ENCODE measurements at places on chromosomes 6 and 20. TPM values are rescaled to one million over a fixed set of nuclear protein-coding genes. Genes with fewer than 3 reads are reported as not detected.

SMOC2 gene
- not detected for total RNA-seq

DNA sequence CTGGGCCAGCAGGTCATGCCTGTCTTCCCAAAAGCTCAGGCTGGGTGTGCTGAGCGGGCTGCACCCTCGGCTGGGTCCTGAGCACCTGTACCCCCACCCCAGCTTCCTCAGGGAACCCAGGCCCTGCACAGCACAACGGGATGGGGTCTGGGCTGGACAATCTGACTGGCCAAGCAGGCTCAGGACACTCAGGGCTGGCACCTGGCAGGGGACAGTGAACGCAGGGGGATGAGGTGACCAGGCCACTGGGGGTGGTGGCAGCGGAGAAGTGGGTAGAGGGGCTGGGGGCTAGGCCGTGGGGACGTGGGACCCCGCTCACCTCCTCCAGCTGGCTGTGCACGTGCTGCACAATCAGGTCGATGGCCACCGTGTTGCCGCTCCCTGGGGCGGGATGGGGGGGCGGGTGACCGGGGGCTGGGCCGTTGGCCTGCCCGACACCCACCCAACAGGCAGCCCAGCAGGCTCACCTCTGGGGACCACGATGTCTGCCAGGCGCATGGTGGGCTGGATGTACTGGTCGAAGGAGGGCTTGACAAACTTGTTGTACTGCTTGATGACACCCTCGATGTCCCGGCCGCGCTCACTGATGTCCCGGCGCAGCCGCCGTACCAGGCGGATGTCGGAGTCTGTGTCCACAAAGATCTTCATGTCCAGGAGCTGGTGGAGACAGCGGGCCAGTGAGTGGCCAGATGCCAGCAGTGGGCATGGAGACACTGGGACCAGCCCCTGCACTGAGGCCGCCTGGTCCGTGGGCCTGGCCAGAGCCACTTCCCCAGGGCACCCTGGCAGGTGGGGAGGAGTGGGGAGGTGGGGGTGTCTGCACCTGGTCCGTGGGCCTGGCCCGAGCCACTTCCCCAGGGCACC lies 11.9 kb downstream of the UCKL1 start:
- peaks cover 29% of the 10 kb centered on the region for H3K36me3 ChIP-seq
- no peak for DNase-seq
- peaks cover 51% of the 10 kb centered on the region for H3K4me1 ChIP-seq
- no peak overlapping the region for H3K4me3 ChIP-seq

AVP gene
- total RNA-seq: not detected

DNA sequence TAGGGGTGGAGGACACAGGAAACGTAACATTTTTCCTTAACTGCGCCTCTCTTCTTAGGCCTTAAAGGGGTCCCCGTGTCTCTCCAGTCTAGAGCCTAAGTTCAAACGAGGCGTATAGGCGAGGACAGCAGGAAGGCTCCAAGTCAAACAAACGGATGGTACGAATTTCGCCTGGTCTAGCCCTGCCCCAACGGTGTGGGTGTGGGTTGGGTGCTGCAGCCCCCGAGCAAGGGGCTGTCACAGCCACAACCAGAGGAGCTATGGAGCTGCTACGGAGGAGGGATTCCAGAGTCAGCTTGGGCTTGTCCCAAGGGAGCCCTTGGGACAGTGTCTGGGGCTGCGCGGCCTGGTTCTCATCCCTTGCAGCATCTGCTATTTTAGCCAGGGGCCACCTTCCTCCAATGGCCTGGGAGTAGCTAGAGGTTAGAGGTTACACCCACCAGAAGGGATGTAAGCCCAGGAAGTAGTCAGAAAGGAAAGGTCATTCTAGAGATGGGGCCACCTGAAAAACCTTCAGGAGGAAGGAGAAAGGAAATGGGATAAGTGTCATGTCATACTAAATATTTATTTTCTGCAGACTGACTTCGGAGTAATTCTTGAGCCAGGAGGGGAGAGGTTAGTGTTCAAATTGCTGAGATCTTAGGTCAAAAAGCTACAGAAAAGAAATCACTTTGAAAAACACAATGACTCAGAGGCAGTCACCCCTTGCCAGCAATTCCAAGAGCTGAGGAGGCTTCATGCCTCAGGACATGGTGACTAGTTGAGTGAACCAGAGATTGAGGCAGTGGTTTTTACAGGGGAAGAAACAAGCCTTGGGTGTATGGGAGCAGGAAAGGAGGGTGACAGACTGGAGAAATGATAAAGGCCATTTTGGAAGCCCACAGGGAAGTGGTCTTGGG lies 21.7 kb downstream of the VPS52 start:
- H3K36me3 ChIP-seq: peaks cover 28% of the 10 kb centered on the region
- peaks cover 4% of the 10 kb centered on the region for H3K27me3 ChIP-seq
- H3K4me1 ChIP-seq: peaks cover 39% of the 10 kb centered on the region

- peaks cover 37% of the 10 kb centered on the region for H3K4me1 ChIP-seq
- DNase-seq: peak; percentile 48
- peak overlapping the region; percentile 83 for H3K27ac ChIP-seq
- peak overlapping the region; percentile 20 for H3K4me3 ChIP-seq
- H3K36me3 ChIP-seq: peaks cover 46% of the 10 kb centered on the region
- no peaks in the 10 kb centered on the region for H3K27me3 ChIP-seq
Measured at GRCh38 chr20:35404614-35405259, 7.0 kb downstream of the UQCC1 start.

Data from activated CD4-positive, alpha-beta T cell treated with anti-CD3 and anti-CD28 coated beads, Interleukin-2, amount 10 ng/mL, durations not matched to agents 7 days and 5 days (primary cell).